ENCODE measurements at places on chromosomes 6 and 20.

GRCh38 chr6:52672412-52673025 lies 1.6 kb downstream of the TMEM14A start:
- H3K4me1 ChIP-seq: peaks cover 27% of the 10 kb centered on the region
- no peaks in the 10 kb centered on the region for H3K27me3 ChIP-seq
- peak overlapping the region; percentile 1 for H3K4me3 ChIP-seq
- no peak overlapping the region for H3K27ac ChIP-seq

- H3K4me3 ChIP-seq: no peak overlapping the region
- H3K36me3 ChIP-seq: peaks cover 1% of the 10 kb centered on the region
Observed at GRCh38 chr6:14889611-14890593, 356.0 kb upstream of the JARID2 start.

- H3K4me3 ChIP-seq: peak overlapping the region; percentile 84
- H3K36me3 ChIP-seq: peaks cover 3% of the 10 kb centered on the region
- peaks cover 42% of the 10 kb centered on the region for H3K4me1 ChIP-seq
- H3K27me3 ChIP-seq: peaks cover 95% of the 10 kb centered on the region
- DNase-seq: no peak
Observed at GRCh38 chr6:108117427-108118358, 43.2 kb upstream of the OSTM1 start.

DNA sequence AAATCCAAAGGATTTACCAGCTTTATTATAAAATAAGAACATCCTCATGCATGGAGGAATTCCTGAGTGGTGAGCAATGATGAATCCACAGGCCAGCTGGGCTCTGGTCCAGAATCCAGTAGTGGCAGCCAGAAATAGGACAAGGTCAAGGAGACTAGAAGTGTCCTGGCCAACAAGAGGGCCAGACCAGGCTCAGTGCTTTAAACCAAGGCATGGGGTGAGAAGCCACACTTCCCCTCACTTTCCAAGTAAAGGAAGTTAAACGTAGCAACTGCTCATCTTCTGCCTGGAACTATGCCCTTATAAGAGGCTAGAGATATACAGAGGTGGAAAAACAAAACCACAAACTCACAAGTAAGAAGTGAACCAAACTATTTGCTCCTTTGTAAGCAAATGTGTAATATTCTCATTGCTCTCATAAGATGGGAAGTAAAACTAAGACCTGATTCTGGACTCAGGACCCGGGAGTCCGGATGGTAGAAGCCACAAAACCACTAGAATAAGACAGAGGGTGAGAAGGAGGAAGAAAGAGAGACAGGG lies 253.2 kb downstream of the UST start:
- peaks cover 6% of the 10 kb centered on the region for H3K36me3 ChIP-seq
- peaks cover 35% of the 10 kb centered on the region for H3K4me1 ChIP-seq
- H3K27me3 ChIP-seq: no peaks in the 10 kb centered on the region
- H3K27ac ChIP-seq: peak overlapping the region; percentile 87

GRCh38 chr6:77450924-77451323 lies 12.4 kb downstream of the HTR1B start:
- no peaks in the 10 kb centered on the region for H3K27me3 ChIP-seq
- no peak overlapping the region for H3K27ac ChIP-seq
- no peaks in the 10 kb centered on the region for H3K36me3 ChIP-seq
- H3K4me3 ChIP-seq: no peak overlapping the region
- no peaks in the 10 kb centered on the region for H3K4me1 ChIP-seq

DNA sequence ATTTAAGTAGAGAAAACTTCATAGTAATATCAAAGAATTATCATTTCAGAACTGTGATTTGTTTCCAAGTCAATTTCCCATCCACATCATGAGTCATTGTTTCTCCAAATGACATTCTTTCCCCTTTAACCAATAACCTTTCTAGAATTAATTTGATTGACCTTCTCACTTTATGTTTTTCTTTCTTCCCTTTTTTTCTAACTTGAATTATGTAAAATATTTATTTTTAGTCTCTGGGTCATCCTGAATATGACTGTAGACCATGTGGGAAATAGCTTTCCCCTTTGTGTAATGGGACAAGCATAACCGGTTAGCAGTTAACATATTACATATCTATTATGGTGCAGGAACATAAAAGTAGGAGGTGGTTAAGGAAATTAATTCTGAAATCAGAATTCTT lies 291.1 kb downstream of the GJA1 start:
- no peak overlapping the region for H3K4me3 ChIP-seq
- DNase-seq: no peak
- no peaks in the 10 kb centered on the region for H3K27me3 ChIP-seq
- no peaks in the 10 kb centered on the region for H3K36me3 ChIP-seq
- no peak overlapping the region for H3K27ac ChIP-seq
